Kidney tubule cell (primary cell): ENCODE measurements at places on chromosomes 5 and 9.

- no peak for DNase-seq
Observed at GRCh38 chr5:16864631-16865131, 71.4 kb downstream of the MYO10 start.

GRCh38 chr5:107474716-107475489, 195.8 kb downstream of the EFNA5 start:
- peak; percentile 80 for DNase-seq

DNA sequence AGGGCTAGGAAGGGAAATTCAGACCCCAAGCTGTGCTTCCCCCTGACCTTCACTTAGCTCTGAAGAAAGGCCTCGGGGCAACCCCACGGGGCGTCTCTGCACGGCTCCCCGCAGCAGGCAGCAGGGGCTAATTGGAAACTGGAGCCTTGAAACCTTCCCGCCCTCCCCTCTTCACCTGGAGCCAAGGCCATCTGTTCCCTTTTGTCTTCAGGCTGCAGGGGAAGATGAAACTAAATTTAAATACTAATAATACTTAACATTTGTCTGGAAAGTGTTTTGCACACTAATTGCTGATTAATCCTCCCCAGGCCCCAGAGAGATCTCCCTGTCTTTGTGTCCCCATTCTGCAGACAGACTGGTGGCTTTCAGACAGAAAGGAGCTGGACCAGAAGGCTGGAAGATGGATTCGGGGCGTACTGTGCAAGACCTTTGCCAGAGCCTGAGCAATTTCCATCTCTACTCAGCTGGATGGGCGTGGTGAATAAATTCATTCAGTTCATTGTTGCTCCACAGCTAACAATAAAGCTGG, 34.1 kb upstream of the CPLX2 start:
- no peak for DNase-seq

DNA sequence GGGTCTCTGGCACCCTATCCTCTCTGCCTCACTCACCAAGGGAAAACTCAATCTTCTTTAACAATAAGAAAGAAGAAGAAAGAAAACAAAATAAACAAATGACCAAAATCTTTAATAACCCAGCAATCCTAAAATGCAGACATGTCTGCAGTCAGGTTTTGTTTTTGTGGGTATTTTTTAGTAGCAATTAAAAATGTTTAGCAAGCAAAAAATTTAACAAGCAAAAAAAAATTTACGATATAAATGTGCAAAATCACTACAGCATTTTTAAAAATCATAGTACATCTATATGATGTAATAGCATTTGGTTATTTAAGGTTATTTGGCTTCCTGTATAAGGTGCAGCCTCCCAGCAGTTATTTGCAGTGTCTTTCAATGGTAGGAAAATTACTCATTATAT, 151.3 kb upstream of the MAP3K1 start:
- no peak for DNase-seq

DNA sequence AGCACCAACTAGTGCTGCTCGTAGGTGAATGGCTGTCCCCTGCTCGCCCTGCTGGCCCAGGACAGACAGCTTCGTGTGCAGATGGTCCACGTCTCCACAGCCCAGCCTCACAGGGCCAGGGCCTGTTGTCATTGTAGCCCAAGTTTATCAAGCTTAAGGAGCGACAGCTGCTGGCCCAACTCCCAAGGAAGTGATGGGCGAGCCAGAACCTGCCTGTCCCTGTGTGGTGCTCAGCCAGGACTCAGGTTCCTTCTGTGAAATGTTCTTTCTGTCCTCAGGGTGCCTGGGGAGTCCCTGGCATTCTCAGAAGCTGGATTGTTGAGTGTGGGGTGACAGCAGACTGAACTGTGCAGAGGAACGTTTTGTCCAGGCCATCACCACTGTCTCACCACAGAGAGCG, 16.4 kb downstream of the TRIP13 start:
- no peak for DNase-seq

- DNase-seq: no peak
Observed at GRCh38 chr5:79990205-79990597, 861 bp downstream of the MTX3 start.

- no peak for DNase-seq
Observed at GRCh38 chr5:35177783-35178182, 52.5 kb downstream of the PRLR start.

DNA sequence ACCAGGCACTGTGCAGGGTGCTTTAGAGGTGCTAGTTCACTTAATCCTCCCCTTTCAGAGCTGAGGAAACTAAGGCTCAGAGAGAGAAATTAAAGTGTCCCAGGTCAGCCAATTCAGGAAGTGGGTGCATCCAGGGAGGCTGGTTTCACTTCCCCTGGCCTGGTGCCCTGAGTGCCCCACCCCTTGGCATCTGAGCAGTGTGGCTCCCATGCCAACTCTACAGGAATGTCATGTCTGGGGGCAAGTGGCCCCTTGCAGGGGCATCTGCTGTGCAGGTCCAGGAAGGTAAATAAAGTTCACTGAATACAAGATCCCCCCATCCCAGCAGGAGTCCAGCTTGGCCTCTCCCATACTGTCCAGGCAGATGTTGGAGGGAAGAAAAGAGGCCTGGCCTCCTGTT, 4.4 kb upstream of the N4BP3 start:
- DNase-seq: no peak

DNA sequence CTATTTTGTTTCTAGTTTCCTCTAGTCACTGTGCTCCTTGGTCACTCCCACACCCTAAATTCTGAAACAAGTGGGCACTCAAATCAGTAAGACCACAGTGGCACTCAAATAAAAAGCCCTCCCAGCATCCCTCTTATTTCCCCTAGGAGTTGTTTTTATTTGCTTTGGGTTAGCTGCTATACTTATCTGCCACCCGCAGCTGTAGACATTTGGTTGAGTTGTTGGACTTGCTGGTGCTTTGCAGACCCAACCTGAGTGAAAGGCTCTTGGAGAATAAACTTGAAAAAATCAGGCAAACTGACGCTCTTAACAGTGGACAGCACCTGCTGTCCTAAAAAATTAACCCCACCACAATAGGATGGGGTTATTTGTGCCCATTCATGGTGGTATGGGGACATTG, 203.0 kb downstream of the SPATA31A6 start:
- no peak for DNase-seq

DNA sequence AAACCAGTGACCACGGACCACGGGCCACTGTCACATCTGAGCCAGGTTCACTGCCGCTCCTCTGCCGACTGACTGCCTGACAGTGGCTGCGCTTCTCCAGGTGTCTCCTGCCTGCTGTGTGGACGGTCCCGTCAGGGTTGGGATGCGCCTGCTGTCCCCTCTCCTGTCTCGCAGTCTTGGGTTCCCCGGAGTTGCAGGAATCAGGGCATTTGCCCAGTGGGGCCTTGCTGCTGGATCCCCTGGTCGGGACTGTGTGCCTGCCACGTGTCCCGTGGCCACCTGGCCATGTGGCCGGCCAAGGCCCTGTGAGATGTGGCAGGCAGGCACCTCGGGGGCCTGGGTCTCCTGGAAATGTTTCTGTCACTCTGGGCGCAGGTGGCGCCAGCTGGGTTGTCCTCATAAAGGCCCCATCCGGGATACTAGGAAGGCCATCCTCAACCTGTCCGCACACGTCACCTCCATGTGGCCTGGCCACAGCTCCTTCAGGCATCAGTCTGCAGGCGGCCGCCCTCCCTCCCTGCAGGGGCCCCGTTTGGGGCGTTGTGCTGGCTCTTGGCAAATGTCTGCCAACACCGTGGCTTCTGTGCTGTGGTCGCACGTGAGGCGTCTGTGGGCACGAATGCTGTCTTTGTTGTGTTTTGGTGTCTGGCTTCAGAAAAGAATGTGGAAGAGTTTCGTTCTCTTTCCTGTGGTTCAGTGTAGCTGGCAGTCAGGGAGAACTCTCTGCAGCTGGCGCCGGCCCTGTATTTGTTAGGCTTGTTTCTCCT, 6.4 kb upstream of the TOR4A start:
- DNase-seq: no peak

DNA sequence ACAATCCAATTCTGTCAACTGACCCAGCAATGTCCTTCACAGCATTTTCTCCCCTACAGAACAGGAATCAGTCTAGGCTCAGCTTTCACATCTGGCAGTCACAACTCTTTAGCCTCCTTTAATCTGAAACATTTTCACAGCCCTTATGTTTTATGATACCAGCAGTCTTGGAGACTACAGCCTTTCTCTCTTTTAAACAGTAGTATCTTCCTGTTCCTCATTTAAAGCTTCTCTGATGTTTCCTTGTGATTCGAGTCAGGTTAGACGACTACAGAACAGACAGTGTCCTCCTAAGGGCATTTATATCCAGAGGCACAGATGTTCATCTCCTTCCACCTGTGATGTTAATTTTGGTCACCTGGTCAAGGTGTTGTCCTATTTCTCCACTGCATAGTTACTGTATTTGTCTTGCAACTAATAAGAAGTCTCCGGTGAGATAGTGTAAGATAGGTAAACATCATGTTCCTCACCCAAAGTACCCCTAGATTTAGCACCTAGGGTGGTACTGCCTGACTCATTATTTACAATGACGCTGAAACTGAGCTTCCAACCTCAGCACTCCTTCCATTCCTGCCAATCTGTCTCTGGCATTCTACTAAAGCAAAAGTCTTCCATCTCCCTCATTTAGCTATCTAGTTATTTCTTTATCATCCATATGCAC, 20.7 kb downstream of the TTC39B start:
- no peak for DNase-seq

GRCh38 chr9:132411091-132411508, 1.1 kb downstream of the CFAP77 start:
- peak; percentile 70 for DNase-seq

DNA sequence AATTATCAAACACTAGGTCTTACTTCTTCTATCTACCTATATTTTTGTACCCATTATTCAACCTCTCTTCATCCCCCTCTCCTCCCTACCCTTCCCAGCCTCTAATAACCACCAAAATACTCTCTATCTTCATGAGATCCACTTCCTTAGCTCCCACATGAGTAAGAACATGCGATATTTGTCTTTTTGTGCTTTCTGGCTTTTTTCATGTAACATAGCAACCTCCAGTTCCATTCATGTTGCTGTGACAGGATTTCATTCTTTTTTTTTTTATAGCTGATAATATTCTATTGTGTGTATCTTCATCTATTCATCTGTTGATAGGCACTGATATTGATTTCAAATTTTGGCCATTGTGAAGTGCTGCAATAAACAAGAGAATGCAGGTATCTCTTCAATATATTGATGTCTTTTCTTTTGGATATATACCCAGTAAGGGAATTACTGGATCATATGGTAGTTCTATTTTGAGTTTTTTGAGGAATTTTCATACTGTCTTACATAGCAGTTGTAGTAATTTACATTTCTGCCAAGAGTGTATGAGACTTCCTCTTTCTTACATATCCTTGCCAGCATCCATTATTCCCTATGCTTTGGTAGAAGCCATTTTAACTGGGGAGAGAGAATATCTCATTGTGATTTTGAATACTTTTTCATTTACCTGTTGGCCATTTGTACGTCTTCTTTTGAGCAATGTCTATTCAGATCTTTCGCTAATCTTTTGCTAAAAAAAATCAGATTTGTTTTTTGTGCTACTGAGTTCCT, 156.8 kb downstream of the DCP2 start:
- no peak for DNase-seq

DNA sequence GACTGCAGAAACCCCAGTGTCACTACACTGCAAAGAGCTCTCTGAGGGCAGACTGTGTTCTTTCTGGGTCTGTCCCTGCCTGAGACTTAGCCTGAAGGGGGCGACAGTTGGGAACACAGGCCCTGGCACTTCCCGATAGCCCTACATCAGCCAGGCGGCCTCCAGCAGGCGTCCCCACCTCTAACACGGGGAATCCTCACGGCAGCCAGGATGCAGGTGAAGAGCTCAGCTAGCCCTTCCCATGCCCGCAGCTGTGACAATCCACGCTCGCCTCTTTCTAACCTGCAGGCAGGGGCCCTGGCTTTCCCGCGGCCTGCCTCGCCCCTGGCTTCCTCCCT, 5.9 kb downstream of the MED22 start:
- no peak for DNase-seq

- no peak for DNase-seq
Observed at GRCh38 chr5:136013559-136013958, 15.2 kb upstream of the TGFBI start.

DNA sequence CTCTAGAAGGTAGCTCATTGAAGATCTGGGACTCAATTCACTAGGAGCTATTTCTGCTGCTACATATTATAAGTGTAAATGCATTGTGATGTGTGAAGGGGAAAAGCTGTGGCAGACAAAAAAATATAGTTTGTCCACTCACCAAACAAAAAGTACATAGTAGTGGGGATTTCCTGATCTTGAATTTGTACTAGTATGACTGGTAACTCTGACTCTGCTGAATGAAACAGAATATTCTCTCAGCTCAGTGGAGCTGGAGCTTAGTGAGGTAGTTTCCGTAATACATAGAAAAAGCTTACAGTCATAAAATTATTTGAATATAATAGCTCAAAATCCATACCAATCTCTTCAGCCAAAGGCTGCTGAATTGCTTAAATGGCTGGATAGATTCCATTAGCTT, 455.6 kb upstream of the CD180 start:
- DNase-seq: no peak

DNA sequence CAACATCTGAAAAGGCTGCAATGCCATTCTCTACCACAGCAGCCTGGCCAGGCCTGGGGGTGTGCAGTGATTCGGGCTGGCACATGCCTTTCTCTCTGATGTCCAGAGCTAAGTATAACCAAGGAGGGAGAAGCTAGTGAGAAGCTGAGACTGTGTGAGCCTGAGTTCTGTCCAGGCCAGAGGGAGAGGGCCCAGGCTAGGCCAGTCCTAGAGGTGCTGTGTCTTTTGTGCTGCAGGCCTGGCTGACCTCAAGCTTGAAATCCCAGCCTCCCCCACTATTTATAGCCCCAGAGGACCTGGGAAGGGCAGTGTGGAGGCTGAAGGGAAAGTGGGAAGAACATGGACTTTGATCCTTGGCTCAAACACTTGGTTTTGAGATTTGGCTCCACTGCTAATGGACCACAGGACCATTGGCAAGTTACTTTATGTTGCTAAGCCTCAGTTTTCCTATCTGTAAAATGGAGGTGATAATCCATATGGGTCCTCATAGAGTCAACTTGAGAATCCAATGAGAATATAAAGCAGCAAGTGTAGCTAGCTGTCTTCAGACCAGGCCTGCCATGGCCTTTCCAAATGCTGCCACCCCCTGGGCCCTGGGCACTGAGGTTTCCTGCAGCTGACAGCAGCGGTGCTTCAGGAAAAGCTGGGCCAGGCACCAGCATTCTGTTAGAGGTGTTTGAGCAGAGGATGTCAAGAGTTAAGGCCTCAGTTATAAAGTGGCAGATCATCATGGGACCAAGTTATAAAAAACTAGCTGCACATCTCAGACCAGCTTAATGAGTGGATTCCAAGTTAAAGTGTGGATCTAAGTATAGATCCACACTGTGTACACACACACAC, 21.1 kb downstream of the BNIP1 start:
- DNase-seq: no peak

DNA sequence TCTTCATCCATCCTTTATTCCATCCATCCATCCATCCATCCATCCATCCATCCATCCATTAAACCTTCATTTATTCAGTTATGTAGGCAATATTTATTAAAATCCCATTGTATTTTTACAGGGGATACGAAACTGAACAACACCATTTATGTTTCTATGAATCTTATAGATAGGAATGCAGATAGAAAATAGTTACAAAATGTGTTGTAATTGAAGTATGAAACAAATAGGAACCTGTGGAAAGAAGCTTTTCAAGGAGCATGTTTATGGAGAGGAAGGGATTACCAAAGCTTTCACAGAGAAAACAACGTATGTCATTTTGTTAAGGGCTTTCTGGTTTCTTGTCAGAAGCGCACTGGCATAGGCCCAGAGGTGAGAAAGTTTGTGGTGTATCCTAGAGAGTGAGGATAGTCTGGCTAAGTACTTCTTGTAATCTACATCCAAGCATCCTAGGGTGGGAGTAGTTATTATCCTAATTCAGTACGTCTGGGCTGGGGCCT, 184.0 kb downstream of the CNTLN start:
- no peak for DNase-seq
